ENCODE measurements at places on chromosomes 4 and X. TPM values are rescaled to one million over a fixed set of nuclear protein-coding genes. Genes with fewer than 3 reads are reported as not detected.

GRCh38 chr4:88792821-88793220 is 95.2 kb upstream of the NAP1L5 start:
- no peak for DNase-seq

GRCh38 chr4:158013858-158014257 is 159.0 kb downstream of the GASK1B start:
- no peak for DNase-seq

GRCh38 chr4:79996851-79997250 is 76.2 kb downstream of the ANTXR2 start:
- DNase-seq: no peak

DNA sequence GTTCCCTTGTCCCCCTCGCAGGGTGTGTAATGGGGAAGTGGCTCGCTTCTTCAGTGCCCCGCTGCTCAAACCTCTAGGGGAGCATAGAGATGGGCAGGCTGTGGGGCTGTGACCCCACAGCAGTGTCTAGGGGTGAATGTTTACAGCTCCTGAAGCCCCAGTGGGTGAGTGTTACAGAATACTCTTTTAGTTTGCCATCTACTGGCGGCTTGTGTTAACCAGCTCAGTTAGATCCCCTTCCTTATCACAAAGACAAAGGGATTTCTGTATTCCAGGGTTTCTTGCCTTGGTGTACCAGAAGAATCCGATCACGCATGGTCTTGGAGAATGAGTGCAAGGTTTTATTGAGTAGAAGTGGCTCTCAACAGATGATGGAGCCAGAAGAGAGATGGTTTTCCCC is 108.1 kb upstream of the IQCM start:
- no peak for DNase-seq

GRCh38 chr4:40940317-40940741 is 190.6 kb downstream of the NSUN7 start:
- DNase-seq: no peak

GRCh38 chr4:37066159-37066558 is 178.4 kb upstream of the NWD2 start:
- no peak for DNase-seq

DNA sequence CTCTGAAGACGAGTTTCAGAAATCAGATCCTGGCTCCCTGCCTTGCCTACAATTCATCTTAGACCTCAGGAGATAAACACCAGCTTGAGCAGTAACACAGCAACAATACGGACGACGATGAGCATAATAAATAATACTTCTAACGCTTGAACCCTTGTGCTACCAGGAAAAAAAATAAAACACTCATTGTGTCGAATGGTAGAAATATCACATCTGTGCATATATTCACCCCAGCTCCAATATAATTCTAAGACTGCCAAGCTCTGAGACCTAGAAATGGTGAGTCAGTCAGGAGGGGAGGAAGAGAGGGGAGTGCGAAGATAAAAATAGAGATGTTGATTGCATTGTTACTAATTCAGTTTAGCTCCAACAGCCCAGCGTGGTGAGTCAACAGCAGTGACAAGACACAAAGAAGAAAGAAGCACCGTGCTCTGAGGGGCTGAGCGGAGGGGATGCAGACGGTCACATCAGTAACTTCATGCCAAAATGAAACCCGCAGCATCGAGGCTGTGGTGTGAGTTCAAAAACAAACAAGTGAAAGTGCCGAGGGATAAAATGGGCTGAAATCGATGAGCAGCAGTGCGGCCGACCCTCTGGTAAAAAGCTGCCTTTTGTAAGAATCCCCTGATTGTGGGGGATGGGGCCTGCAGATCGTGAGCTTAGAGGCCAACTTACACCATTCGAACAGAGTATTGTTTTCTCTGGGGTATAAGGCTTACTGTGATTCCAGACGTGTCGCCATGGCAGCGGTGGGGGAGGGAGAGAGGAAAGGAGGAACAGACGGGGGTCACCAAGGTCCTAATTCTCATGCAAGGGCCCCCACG is 150.4 kb downstream of the MGST2 start:
- DNase-seq: peak; percentile 79

- DNase-seq: no peak
These were observed 107.4 kb downstream of the HMX1 start for GRCh38 chr4:8763966-8764901.

DNA sequence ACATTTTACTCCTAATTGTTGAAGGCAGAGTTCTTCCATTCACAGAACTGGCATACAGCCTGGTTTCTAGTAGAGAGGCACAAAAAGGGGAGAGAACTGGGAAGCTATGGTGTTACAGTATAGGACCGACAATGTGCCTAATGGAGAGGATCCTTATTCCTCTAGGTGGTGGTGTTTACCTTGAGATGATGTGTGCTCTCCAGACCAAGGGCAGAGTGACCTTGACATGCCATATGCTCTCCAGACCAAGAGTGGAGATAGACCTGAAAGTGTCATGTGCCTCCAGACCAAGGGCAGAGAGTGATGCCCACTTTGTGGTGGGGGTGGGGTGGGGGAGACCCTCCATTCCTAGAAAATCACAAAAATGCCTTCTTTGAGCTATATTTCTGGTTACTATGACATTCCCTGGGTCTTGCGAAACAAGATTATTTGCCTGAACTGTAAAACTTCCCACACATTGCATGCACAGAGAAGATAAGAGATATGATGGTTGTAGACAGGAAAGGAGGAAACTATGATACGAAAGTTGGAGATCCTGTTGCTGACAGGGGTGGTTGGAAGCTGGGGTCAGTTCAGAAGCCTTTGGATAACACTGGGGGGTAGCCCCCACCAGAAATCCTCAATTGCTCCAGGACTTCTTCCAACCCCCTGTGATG is 119.7 kb downstream of the TEX13C start:
- DNase-seq: no peak

GRCh38 chr4:145375416-145375815 is 106.2 kb upstream of the SMAD1 start:
- no peak for DNase-seq

DNA sequence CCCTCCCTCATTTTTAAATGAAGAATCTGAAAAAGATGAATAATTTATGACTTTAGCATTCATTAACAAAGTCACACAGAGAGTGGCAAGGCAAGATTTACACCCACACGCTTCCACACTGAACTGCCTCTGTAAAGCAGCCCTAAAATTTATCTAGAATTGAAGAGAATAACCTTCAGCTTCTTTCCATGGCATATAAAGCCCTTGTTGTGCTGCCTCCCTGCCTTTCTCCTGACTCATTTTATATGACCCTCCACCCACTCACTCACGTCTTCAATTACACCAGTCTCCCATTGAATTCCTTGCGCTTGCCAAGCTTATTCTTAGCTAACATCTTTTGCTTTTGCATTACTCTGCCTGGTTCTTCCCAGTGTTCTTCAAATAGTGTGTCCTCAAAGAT is 2649.3 kb downstream of the PCDH7 start:
- no peak for DNase-seq

- no peak for DNase-seq
These were observed 8.0 kb downstream of the ZNF827 start for GRCh38 chr4:145930592-145930991.

GRCh38 chrX:118392716-118393115 is 46.8 kb downstream of the WDR44 start:
- no peak for DNase-seq

GRCh38 chr4:99411041-99411440 is 24.1 kb downstream of the ADH7 start:
- DNase-seq: no peak

DNA sequence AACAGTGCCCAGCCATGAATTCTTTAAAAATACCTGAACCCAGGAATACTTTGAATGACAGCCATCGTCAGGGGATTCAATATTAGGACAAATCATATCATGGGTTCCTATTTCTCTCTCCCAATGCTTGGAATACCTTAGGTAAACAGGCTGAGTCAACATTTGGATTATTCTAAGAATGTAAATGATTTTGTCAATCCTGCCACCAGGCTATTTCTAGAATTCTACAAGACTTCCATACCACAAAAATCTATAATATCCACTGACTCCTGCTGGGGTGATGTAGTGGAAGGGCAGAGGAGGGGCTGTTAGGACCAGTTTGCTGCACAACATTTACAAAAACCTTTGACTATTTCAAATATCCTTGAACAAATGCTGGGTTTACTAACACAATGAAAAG is 65.2 kb downstream of the IGFBP7 start:
- DNase-seq: no peak

DNA sequence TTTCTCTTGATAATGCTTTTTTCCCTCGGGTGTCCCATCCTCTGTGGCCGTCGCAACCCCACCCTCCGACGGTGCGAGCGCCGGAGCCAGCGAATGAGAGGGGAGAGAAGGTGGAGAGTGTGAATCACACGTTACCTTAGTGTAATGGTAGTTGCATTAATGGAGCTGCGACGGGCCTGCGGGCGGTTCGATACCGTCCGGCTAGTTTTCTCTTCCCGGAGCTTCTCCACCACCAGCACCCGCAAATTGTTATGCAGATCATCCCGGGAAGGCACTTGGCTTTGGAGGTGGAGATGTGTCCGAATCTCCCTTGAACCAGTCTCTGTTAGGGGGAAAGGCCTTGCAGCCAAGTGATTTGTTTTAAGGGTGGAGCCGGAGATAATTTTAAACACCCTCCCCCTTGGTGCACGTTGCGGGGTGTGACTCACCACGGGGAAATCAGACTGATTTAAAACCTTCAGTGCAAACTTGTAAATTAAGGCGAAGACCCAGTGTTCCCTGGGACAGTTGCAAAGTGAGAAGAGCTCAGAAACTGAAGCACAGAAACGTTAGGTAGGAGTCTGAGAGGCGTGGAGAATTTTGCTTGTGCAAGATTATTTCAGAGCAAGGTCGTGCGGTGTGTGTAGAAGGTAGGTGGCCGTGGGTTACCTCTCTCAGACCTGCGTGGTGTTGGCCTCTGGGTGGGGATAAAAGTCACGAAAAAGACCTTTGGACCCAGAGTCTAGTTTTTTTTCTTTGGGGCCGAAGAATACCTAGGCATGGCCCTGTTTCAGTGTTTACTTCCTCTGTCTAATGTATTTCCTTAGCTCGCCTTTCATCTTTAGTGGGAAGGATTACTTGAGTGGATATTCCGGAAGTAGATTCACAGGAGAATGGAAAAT is 1.3 kb downstream of the AFF1 start:
- DNase-seq: no peak

DNA sequence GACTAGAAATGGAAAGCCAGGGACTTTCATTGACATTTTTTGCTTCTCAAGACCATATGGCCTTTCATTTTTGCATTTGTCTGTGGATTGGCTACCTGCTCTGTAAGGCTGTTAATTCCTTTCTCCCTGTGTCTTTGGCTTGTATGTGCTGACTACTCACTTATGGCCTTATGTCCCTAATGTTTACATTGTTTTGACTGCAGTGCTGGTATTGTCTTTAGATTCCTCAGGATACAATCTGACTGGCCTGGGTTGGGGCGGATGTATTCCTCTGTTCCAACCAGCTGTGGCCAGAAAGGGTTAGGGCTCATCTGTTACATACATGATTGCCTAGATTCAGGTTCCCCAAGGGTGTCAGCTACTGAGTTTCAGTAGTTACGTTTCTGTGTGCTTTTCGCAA is 108.1 kb downstream of the RAPGEF2 start:
- no peak for DNase-seq

DNA sequence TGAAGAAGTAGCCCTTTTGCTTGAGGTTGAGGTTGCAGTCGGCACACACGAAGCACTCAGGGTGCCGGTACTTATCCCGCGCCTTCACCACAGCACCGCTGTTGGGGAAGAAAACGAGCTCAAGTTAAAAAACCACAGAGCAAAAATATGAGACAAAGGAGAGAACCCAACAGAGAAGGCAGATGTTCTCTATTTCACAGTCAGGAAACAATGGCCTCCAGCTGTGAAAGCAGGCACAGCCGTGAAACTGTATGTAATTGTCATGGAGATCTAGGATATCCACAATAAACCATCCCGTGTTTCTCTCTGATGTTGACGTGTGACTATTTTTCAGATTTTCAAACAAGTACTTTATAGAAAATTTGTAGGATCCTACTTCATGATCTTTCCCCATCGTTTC is 30.9 kb upstream of the CCDC110 start:
- DNase-seq: no peak

- DNase-seq: no peak
These were observed 167.5 kb upstream of the SLC7A11 start for GRCh38 chr4:138409670-138410069.

GRCh38 chrX:123771449-123772064 is 38.7 kb upstream of the THOC2 start:
- no peak for DNase-seq

GRCh38 chr4:13645075-13645474 is 17.6 kb upstream of the BOD1L1 start:
- no peak for DNase-seq

- DNase-seq: no peak
These were observed 92.2 kb downstream of the DDIT4L start for GRCh38 chr4:100098011-100098545.

DNA sequence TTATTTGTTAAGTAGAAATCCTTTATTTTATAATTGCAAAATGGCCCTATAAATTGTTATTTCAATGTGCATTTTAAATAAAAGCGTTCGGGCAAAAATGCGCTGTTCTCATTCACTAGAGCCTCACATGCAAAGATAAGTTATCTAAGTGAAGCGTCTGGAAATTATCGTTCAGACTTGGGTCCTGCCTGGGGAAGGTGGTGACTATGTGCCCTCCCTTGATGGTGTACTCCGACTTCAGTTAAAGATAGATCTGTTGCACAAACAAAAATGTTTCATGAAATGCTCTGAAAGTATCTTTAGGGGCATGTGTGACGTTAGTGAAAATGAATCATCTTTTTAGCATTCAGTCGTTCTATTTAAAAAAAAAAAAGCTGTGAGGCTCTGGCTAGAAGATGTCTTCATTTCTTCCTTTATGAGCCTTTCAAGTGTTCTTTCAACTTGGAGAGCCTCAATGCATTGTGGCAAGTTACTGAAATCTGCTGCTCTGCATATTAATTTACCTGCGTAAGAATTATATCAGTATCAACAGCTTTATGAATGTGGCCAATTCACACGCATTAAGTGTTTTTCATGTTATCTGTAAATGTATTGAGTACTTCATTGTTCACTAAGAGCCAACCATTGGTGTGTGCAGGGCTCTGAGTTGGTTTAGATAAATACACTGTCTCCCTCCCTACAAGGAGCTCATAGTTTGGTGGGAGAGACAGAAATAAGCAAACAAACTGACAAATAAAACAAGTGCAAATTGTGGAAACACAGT is 83.0 kb downstream of the AFF1 start:
- DNase-seq: no peak

DNA sequence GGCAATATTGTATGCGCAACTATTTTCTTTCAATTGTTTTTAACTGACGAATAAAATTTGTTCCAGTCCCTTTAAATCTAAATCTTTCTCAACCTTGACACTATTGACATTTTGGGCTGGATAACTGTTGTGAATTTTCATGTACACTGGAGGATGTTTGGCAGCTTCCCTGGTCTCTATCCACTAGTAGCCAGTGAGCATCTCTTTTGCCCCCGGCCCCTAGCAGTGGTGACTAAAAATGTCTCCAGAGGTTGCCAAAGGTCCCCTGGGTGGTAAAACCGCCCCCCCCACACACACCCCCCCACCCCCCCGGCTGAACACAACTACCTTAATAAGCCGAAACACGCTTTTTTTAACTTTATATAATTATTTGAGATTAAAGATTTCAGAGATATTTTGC is 514 bp downstream of the FANCB start:
- DNase-seq: no peak

GRCh38 chr4:16196482-16197393 is 29.5 kb downstream of the TAPT1 start:
- DNase-seq: no peak

Gene ETDB
- not detected for total RNA-seq

Gene MAP7D2
- 6.5 TPM for total RNA-seq

Gene USP17L19
- total RNA-seq: not detected

Gene EMCN
- not detected for total RNA-seq

Gene TASL
- total RNA-seq: not detected

Gene CYTL1
- 13.5 TPM for total RNA-seq

Gene KCND1
- 1.2 TPM for total RNA-seq

Gene TLR3
- 0.19 TPM for total RNA-seq

Gene NALF2
- 5.7 TPM for total RNA-seq

Measured in neural crest cell (in vitro differentiated cells).